ENCODE measurements at places on chromosomes 5 and 9.

DNA sequence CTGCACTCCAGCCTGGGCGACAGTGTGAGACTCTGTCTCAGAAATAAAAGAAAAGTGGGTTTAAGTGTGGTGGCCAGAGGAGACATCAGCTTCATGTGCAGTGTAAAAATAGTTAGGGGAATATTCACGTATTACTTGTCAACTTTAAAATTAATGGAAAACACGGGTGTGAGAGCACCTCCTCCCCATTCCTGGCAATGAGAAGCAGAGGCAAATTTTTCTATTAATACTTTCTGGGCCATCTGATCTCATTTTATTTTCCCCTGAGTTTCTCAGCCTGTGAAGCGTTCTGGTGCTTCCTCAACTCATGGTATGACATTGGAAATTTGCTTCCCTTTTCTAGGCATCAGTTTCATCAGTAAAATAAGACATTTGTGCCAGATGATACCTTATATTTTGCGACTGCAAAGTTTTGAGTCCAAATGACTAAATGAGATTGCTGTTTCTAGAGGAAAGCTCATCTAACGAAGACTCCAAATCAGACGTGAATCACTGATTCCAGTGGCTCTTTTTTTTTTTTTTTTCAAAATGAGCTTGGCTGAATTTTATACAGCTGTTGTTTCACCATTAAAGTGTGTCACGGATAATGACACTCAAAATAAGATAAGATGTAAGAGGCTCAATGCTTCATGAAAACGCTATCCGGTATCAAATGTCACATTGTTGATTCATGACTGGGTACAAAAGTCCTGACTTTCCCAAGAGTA, 104.6 kb downstream of the MSX2 start:
- no peak for DNase-seq
- H3K27me3 ChIP-seq, result no peaks in the 10 kb centered on the region
- H3K36me3 ChIP-seq, result no peaks in the 10 kb centered on the region
- H3K4me3 ChIP-seq, result no peak overlapping the region

DNA sequence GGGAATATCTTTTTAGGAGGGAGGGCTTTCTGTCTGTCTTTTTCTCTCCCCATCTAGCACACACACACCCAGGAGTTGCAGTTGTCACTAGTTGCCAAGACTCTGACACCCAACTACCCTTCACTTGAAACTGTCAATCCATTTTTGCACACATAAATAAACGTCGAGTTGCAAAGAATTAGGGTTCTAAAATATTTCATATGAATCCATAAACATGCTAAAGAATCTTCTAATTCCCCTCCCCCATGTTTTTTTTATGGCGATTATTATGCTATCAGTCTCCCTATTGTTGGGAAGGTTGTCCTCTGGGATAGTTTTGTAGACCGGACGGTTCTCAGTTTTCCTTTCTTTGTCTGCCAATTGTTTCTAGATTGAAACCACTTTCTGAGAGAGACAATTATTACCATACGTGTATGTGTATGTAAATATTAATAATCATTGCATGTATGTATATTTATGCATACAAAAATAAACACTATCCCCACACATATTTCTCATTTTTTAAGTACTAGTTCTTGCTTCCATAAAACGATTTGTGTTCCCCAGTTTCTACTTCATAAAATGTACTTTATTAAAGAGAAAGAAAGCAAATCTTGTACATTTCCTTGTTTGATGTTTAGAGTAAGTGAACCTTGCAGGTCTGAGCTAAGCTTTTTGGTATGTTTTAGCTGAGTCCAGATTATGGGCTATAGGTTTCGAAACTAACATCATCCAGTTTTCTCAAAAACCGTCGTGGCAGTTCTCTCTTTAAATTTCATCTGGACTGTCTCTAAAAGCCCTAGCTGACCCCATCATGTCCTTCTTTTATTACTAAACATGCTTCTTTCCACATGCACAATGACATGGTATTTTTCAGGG, 165.0 kb upstream of the MPDZ start:
- H3K36me3 ChIP-seq, result no peaks in the 10 kb centered on the region
- DNase-seq, result no peak
- no peak overlapping the region for H3K4me3 ChIP-seq
- H3K4me1 ChIP-seq, result no peaks in the 10 kb centered on the region
- H3K27me3 ChIP-seq, result peaks cover 6% of the 10 kb centered on the region

- no peaks in the 10 kb centered on the region for H3K27me3 ChIP-seq
- no peak overlapping the region for H3K27ac ChIP-seq
- no peaks in the 10 kb centered on the region for H3K36me3 ChIP-seq
- H3K4me1 ChIP-seq, result peaks cover 3% of the 10 kb centered on the region
- DNase-seq, result no peak
Observed at GRCh38 chr5:65961633-65962032, 35.3 kb downstream of the ERBIN start.

DNA sequence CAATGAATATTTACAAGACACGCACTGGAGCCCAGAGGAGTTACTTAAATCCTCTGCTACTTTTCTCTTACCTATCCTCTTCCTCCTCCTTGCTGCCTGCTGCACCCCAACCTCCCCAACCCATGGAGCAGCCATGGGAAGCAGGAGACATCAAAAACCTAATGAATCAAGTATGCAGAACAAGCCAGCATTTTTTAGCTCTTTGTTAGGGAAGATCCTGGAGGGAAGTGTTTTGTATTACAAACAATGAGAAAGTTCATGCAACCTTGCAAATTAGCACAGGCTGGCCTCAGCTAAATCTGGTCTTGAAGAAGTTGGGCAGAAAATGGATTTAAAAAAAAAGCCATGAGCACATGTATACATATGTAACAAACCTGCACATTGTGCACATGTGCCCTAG, 498.8 kb downstream of the KIF4B start:
- H3K4me3 ChIP-seq, result no peak overlapping the region
- no peaks in the 10 kb centered on the region for H3K36me3 ChIP-seq
- no peak overlapping the region for H3K27ac ChIP-seq
- H3K4me1 ChIP-seq, result no peaks in the 10 kb centered on the region
- no peak for DNase-seq

DNA sequence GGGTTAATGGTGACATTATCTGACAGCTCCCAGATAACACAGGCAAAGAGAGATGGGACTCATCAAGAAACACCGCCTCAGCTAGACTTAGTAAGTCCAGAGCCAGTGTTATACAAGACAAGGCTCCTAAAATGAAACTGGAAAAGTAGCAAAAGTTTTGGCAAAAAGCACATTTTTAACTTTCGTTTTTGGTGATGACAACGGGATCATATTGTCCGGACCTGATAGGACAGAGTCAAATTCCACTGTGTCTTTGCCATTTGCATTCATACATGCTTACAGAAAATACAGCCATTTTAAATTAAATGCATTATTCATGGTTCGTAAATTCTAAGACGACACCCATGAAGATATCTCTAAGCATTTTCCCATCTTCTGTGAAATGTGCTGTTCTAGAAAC, 152.1 kb downstream of the CRB2 start:
- H3K4me1 ChIP-seq, result no peaks in the 10 kb centered on the region
- H3K36me3 ChIP-seq, result no peaks in the 10 kb centered on the region
- H3K4me3 ChIP-seq, result no peak overlapping the region
- H3K27ac ChIP-seq, result no peak overlapping the region

Measured in kidney (tissue), 22 donors.